ENCODE measurements at places on chromosomes 11 and 22.

DNA sequence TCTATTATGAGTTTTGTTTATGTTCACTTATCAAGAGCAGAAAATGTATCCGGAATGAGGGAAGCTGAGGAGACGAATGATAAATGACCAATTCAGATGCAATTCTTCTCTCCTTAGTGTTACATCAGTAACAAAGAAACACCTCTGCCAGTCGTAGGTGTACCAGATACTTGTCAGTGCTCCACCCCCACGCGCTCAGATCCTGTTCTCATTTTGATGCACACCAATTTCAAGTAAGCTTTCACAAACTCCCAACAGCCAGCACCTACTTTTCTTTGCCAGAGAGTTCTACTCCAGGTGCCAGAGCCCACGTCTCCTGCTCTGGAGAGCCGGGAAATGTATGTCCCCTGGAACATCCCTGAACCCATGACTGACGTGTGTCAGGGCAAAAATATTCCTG lies 43.7 kb downstream of the OR8B12 start:
- no peak for DNase-seq

DNA sequence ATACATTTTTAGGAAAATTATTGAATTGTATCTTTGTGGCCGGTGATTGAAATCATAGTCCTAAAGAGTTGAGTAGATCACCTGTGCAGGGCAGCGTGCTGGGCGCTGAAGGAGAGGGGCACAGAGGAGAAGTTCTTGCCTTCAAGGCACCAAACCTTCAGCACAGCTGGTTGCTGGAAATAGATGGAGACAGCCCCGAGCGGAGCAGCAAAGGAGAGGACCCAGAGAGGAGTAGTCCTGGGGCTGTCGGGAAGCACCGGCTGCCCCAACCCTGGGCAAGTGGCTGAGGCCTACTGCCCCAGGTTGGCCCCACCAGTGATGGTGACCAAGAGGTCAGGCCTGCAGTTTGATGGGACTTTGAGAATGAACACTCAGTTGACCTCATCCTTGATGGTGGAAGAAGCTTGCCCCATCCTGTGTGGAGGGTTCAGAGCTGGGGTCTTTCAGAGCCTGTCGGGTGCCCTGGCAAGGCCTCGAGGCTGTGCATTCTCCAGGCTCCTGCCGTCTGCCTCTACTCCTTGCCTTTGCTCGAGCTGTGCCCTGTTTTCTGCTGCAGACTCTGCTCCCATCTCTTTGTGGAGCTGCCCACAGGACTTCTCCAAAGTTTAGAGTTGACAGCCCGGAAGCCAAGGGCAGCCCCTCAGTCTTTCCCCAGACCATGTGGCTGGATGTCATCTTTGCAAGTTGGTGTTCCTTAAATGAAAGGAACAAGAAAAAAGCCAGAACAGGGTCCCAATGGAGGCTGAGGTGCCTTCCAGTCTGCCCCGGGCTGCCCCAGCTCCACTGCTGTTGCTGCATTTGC lies 285.1 kb downstream of the TBC1D22A start:
- DNase-seq, result no peak

- DNase-seq, result no peak
Measured at GRCh38 chr11:92960886-92961285, 8.6 kb upstream of the MTNR1B start.

DNA sequence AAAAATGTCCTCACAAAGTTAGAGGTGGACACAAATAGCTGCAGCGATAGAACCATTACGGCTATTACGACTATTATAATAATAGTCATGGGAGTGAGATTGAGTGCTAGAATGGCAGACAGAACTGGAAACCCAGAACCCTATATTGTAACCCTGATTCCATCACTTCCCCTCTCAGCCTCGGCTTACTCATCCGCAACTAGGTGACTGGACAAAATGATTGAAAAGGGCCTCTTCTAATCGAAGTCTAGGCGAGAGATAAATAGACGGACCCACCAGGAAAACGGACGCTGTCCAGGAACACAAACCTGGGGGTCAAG lies 629 bp downstream of the PSMA1 start:
- no peak for DNase-seq

DNA sequence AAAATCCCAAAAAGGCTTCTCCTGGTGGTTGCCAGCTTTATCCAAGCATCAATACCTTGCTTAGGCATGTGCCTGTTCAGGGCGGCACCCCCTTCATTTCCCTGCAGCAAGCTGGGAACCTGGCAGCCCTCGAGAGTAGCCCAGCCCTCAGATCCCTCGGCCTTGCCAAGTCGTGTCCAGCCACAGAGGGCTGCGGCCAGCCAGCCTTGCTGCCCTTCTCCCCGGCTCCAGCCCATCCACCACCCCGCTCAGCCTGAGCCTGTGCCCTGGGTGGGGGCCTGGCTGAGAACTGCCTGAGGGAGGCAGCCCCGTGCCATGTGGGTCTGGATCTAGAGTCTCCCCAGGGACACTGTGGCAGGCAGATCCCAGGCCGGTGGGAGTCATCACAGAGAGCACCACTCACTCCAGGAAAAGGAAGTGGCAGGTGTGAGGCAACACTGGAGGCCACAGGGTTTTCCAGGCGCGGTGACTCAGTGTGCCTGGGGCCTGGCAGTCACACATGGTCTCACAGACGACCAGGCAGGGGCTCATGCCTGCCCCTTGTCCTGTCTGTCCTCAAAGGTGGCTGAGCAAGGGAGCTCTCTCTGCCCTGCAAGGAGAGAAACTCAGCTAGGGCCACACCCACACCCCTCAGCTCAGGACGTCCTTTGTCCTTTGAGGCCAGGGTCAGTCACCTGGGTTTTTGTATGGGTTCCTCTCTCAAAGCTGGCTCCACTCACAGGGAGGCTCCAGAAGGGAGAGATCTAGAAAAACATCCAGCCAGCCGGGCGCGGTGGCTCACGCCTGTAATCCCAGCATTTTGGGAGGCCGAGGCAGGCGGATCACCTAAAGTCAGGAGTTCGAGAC lies 12.2 kb upstream of the CDC42BPG start:
- DNase-seq, result peak; percentile 50

DNA sequence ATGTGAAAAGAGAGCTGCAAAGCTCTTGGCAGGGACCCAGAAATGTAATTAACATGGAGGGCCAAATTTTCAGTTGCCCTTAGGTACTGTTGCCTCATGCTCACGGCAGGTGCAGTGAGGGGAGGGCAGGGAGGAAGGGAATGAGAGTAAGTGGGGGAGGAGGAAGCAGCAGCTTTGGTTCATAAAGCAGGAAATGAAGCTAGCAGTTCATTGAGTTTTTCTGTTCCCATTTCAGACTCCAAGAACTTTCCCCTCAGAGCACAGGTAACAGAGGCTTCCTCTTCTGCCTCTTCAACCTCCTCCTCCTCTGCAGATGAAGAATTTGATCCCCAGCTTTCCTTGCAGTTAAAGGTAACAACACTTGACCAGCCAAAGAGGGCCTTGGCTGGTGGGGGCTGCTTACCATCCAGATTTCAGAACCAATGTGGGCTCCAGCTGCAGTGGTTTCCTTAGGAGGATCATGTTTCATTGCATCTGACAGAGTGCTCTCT lies 57.9 kb upstream of the PARVA start:
- DNase-seq, result no peak

DNA sequence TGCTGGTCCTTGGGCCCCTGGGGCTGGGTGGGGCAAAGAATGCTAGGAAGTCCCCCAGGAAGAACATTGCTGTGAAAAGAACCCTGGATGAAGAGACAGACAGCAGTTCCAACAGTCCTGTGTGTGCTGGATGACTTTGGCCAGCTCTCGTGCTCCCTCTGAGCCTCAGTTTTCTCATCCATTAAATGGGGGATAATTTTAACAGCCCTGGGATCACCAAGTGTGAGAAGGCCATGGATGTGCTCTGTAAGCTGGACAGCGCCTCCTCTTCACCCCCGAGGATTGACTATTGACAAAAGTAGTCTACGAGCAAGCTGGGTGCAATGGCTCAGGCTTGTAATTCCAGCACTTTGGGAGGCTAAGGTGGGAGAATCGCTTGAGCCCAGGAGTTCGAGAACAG lies 2.5 kb downstream of the LARGE2 start:
- no peak for DNase-seq

DNA sequence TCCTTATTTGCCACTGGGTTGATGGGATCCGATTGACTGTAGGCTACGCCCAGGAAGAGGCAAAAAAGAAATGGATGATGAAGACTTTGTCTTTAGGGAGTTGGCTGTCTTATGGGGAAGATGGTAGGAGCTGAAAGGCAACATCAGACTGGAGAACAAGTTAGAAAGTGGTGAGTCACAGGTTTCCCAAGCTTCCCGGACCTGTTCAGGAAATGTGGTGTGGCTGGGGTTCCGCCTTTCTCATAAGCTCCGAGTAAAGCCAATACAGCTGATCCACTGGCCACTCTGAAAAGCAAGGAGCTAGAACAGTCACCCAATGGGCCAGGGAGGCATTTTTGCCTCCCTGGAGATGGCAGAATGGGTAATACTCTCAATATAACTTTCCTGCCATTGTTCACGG lies 194.5 kb downstream of the SNX19 start:
- no peak for DNase-seq

- DNase-seq, result no peak
Measured at GRCh38 chr22:42994276-42994916, 20.6 kb downstream of the PACSIN2 start.

DNA sequence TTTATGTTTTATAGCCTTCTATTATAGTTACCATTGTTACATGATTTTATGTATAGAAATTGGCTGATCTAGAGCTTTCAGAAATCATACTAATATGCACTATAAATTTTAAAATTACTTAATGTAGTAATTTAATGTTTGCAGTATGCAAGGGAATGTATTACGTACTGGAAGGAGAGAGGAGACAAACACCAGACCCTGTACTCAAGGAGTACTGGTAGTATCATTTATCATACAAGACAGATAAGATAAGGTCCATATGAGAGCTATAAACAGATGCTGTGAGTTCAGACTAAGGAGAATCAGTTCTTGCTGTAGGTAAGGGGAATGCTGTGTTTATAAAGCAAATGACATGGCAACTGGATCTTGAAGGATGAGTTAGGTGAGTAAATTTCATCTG lies 765 bp downstream of the BCO2 start:
- no peak for DNase-seq

DNA sequence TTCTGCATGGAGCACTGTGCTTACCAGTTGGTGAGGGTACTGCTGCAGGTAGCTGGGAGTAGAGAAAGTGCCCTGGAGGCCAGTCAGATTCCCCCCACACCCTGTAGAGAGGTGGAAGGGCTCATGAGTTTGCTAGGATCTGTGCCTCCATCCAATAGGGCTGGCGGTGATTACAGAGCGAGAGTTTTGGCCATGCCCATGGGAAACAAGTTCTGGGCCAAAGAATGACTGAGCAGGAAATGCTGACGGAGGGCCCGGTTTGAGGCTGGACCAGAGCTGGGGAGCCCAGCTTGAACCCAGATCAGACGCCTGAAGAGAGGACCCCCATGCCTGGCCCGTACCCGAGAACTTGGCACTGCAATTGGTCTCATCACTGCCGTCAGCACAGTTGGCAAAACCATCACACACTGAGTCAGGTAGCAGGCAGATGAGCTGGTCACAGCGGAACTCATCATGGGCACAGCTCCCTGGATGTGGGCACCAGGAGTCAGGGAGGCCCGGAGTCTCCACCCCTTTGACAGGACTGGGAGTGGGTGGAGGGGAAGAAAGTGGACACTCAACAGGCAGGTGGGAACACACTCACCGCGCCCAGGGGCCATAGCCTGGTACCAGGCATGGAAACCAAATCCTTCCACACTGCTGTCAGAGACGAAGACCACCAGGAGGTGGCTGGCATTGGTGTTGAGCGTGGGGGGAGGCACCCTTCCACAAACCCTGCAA lies 2.1 kb downstream of the MFRP start:
- no peak for DNase-seq

DNA sequence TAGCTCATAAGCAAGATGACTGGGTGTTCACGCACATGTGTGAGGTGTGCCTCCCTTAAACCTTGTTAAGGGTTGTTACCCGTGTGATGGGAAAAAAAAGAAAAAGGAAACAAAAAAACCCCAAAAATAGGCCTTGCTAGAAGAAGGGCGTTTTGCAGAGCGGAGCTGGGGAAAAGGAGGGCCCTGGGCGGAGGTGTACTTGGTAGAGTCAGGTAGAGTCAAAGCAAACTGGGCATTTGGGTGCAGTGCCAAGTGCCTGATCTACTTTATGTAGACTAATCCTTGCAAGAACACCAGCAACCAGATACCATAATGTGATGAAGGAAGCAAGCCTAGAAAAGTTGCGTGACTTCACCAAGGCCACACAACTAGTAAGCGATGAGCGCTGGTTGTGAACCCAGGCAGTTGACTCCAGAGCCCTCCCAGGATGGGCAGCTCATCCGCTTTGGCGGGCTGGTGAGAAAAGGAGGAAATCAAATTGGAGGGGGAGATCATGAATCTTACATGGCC lies 1.2 kb upstream of the TIRAP start:
- no peak for DNase-seq

DNA sequence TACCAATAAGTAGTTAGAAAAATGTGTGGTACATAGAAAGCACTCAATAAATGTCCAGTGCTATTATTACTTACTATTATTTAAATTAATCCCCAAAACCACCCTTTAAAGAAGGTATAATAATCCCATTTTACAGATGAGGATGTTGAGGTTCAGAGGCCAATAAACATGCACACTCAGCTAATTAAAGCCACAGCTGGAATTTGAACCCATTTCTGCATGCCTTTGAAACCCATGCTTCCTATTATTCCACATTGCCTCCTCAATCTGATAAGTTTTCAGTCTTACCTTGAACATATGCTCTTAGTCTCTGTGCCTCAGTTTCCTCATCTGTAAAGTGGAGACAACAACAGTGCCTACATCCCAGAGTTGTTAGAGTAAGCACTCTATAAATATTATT lies 52.8 kb downstream of the CCDC34 start:
- DNase-seq, result no peak

- peak; percentile 83 for DNase-seq
Measured at GRCh38 chr11:75445315-75445953, 12.4 kb upstream of the KLHL35 start.

DNA sequence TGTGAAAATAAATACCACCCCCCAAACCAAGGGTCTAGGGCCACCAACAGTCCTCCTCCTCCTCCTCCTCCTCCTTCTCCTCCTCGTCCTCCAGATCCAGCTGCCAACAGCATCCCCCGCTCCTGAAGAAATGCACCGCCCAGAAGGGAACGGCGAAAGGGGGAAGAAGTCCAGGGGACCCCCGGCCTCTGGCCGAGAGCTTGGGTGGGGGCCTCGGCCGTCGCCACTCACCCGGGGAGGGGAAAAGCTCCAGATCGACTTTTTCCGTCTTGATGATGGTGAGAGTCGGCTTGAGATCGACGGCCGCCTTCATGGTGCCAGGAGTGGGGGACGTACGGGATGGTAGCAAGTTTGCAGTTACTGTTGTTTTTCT lies 65.7 kb downstream of the ETS1 start:
- DNase-seq, result no peak

DNA sequence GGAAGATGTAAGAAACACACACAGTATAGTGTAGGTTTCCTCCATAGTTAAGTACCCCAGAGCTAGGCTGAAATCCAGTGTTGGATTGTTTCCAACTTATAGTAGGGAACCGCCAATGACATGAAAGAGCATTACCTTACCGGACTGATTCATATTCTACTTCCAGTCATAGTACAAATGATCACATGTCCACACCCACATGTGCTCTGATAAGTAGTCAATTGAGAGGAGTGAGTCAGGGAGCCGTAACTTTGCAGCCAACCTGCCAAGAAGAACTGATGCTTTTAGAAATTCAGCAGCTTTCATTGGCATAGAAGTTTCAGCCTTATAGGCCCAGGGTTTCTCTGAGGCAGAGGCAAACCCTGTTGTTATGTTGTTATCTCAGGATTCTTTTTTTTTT lies 240.6 kb downstream of the ETS1 start:
- DNase-seq, result no peak

- DNase-seq, result no peak
Measured at GRCh38 chr11:63763496-63764339, 4.9 kb downstream of the ZFTA start.

- DNase-seq, result no peak
Measured at GRCh38 chr11:114099392-114100178, 40.1 kb downstream of the ZBTB16 start.

GRCh38 chr11:34356913-34357700 lies 703 bp downstream of the ABTB2 start:
- DNase-seq, result peak; percentile 65

Data from activated T-cell treated with anti-CD3 and anti-CD28 coated beads, Interleukin-2, amount 50 U/mL, for 1 hour (primary cell).